ENCODE measurements at places on chromosomes 12 and 14.

GRCh38 chr12:54053751-54054741 lies at the start of gene HOXC4:
TSS of gene HOXC4 (plus strand) at chr12:54053835. CDS start at chr12:54053923, 88 bp downstream.
- DNase-seq = no peak

DNA sequence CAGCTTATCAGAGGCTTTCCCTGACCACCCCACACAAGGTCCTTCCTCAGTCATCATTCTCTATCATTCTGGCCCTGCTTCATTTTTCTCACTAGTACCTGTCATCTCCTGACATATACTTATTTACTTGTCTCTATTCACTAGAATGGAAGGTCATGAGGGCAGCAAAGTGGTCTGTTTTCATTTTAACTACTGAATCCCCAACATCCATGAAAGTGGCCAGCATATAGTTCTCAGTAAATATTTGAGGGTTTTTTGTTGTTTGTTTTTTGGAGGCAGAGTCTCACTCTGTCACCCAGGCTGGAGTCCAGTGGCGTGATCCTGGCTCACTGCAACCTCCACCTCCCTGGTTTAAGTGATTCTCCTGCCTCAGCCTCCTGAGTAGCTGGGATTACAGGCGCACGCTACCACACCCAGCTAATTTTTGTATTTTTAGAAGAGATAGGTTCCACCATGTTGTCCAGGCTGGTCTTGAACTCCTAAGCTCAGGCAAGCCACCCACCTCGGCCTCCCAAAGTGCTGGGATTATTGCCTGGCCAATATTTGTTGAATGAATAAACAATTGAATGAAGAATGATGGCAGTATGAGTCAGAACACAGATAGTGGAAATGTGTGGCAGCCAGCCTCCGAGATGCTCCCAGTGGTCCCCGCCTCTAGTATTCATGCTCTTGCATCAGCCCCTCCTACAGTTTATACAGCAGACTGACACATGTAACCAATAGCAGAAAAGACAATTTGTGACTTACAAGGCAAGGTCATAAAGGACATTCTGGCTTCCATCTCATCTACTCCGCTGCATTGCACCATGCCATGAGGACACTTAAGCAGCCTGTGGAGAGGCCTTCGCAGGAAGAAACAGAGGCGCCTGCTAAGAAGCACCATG lies 7.0 kb upstream of the ANO6 start:
- DNase-seq = no peak

- no peak for DNase-seq
Observed at GRCh38 chr12:113014565-113014964, 36.2 kb downstream of the OAS2 start.

DNA sequence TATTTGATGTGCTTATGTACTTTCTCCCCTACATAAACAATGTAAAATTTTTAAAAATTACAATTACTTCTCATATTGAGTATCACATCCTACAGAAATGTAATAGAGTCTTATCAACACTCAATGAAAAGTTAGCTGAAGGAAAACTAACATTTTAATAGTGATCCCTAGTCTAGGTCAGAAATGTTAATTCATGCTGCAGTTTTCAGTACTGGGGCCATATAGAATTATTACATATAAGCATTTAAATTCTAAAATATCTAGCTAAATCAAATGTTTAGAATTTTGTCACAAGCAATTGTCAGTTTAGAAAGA lies 37.8 kb downstream of the SLC6A15 start:
- no peak for DNase-seq

GRCh38 chr12:47207829-47208248 lies 128.1 kb upstream of the AMIGO2 start:
- DNase-seq = no peak

DNA sequence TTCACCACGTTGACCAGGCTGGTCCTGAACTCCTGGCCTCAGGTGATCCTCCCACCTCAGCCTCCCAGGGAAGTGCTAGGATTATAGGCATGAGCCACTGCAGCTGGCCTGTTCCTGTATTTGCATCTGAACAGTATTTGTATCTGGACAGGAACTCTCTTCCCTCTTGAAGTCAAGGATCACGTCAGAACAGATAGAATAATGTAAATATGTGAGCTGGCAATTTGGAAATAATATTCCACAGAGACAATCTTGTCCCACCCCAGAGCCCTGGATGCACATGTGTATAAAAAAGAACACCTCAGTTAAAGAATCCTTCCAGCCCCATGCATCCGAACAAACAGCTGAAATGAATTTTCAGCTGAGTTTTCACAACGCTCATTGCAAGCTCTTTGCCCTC lies 118.3 kb downstream of the VEZT start:
- no peak for DNase-seq

DNA sequence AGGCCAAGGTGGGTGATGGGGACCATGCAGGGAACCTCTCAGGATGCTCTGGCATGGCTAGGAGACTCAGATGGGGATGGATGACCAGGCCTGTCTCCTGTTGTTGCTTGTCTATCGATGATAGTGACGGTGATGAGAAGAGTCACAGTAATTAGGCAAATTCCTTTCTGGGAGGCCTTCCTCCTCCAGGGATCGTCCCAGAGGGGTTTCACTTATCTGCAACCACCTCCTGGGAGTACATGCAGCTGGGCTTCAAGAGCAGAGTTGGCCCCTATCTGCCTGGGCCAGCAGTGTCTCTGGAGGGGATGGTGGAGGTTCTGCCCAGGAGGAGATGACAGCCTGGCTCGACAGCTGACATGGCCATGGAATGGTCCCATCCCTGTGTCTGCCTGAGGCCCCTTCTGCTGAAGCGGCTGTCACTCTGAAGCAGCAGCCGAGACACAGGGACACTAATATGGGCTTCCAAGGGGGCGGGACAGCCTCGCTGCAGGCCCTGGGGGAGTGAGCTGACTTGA lies 27.5 kb upstream of the OAS1 start:
- no peak for DNase-seq

DNA sequence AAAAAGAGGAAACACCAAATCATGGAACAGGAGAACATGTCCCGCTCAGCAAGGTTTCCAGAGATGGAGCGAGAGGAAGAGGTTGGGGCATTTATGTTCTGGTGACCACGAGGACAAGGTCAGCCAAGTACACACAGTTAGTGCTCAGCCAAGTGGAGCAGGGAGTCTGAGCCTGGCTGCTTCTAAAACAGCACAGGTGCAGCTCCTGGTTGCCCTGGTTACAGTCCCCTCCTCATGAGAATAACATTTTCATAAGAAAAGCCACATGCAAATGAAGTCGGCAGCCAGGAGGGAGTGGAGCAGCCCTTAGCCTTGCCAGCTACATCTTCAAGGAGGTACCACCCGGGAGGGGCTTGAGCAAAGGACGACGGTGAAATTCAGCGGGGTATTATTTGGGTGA lies 81.8 kb downstream of the NOS1 start:
- DNase-seq = no peak

- DNase-seq = no peak
Observed at GRCh38 chr12:41530441-41530840, 342.3 kb downstream of the PDZRN4 start.

- DNase-seq = no peak
Observed at GRCh38 chr12:76720068-76720467, 43.8 kb upstream of the ZDHHC17 start.

GRCh38 chr12:126883697-126884096 lies 1383.3 kb upstream of the TMEM132C start:
- DNase-seq = no peak

DNA sequence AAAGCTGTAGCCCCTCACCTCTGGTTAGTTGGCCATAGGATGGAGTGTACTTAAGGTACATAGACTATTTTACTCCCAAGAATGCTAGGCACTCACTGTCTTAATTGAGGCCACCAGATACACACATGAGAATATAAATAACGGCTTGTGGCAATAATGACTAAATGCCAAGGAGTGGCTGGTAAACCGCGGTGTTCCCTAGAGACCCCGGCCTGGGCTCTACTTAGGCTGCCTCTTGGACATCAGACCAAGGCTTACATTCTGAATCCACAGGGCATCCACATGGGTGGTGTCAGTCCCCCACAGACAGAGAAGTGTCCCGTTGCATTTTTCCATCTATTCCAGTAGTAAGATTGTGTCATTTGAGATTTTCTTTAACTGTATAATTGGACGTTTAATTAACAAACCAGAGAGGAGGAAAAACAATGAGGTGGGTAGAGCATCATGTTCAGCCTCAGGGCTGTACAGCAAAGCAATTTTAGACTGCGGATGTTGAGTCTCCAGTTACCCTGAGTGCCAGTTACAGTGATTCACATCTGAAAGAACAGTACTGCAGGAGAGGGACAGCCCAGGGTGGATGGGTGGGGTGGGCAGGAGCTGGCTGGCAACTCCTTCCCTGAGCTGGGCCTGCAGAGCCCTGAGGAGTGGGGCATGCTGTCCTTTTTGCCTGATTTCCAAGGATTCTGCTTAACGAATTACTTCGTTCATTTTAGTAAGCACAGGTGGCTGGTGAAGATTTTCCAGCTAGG lies 20.5 kb downstream of the CKB start:
- DNase-seq = no peak

DNA sequence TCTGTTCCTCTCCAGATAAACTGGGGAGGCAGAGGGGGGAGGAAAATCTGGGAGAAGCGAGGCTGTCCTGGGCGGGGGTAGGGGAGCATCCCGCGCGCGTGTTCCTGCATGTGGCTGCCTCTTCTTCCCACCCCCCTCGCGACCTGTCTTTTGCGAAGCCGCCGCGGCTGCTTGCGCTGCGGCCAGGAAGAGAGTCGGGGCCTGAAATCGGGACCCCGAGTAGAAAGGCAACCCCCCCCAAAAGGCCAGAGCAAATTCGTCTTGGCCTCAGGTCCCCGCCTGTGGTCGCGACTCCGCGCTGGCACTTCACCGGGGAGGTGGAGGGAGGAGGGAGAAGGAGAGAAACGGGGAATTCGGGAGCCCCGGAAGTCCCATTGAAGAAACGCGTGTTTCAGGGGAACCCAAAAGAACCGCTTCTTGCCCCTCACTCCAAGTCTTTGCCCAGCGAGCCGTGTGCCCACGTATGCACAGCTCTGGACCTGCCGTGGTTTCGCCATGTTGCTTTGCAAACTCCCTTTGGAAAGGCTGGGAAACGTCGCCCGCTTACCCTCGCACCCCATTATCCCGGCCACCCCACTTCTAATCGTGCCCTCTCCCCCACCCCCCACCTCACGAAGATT lies 944 bp downstream of the CCND2 start:
- DNase-seq = no peak

GRCh38 chr14:76909266-76909665 lies 83.1 kb downstream of the LRRC74A start:
- no peak for DNase-seq

GRCh38 chr12:120229487-120230325 lies 28.8 kb upstream of the RPLP0 start:
- DNase-seq = no peak

- DNase-seq = no peak
Observed at GRCh38 chr12:19423166-19423930, 15.9 kb upstream of the AEBP2 start.

GRCh38 chr12:80222261-80222660 lies 122.9 kb downstream of the OTOGL start:
- DNase-seq = no peak

- DNase-seq = peak; percentile 45
Observed at GRCh38 chr14:103561381-103562178, 877 bp downstream of the BAG5 start.

- DNase-seq = no peak
Observed at GRCh38 chr12:111925171-111925570, 83.1 kb downstream of the MAPKAPK5 start.

DNA sequence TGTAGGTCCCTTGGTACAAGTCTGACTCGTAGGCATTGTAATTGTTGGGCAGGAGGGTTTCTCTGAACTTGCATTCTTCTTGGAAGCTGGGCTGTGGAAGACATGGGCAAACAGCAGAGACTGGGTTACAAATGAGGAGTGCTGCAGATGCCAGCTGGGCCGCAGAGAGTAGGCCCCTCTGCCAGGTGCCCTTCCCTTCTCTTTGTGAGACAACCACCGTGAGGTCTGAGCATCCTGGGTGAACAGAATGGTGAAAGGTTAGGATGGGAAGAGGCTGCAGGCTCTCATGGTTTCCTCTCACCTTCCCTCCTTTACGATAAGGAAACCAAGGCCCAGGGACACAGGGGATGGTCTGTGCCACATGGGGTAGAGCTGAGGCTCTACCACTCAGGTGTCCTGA lies 11.3 kb downstream of the FGF6 start:
- DNase-seq = no peak

GRCh38 chr12:2414810-2415567 lies 362.2 kb downstream of the CACNA1C start:
- no peak for DNase-seq

DNA sequence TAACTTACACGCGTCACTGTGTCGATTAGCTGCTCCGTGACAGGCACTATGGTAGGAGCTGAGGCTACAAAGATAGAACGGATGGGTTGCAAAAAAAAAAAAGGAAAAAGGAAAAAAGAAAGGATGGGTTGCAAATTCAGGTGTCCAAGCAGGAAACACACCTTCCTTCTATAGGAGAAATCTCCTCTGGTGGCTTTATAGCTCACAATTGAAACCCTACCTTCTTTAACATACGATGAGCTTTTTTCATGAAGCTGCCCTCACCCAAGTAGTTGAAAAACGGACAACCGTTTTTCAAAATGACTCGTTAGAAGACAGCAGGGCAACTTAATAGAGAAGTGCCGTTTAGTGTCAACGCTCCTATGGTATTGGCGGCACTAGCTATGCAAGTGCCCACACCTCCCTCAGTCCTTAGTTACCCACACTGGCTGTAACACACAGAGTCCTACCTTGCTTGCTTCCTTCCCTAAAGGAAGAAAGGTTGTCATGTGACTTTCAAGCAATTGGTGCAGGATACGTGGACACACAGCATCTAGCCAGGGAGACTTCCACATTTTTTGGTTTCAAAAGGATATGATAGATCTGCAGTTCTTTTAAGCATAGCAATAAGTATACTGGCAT lies 682 bp upstream of the TRIP11 start:
- DNase-seq = no peak

DNA sequence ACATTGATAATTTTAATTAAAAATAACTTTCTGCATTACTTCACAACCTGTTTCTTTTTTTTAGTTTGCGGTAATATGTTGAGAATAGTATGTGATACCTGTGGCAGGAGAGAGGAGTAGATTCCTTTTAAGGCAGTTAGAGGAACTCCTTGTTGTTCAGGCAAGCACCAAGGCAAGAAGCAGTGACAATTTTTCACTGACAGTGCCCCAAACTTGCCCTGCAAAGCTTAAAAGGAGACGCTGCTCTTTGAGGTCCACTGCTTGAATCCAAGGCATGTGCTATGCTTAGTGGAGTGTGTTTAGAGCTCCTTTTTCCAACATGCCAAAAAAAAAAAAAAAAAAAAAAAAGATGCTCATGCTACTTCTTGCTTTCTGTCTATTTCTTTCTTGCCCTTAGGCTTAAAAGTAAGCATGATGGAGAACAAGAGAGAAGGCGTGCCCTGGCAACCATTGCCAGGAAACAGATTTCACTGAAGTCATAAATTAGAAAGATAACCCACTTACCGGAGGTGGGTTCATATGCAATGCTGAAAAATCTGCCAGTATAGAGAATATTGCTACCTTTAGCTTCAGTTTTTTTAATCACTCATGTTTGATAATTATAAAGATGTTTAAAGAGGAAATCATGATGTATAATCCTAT lies 58.3 kb upstream of the DYRK2 start:
- no peak for DNase-seq

GRCh38 chr12:96130396-96131059 lies 63.6 kb upstream of the ELK3 start:
- DNase-seq = no peak

Measured in activated T-cell treated with anti-CD3 and anti-CD28 coated beads for 48 hours (primary cell).